Muscle of back (tissue), 13 donors: ENCODE measurements at places on chromosomes 1 and 21.

DNA sequence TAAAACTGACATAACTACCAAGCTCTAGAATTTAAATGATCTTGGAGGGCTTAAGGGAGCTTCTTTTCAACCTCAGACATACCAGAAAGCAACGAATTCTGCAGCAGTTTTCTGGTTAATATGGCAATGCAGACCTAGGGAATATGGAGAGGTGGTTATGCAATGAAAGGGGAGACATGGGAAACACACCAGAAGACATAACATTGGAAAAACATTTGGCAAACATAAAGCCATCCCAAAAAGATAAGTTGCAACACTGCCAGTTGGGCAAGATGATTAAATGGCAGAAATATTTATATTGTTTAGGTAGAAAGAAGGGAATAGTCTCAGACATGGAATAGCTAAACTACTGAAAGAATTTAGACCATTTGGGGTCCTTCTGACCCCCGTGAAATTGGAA is 104.5 kb downstream of the KCNJ6 start:
- no peak for DNase-seq

DNA sequence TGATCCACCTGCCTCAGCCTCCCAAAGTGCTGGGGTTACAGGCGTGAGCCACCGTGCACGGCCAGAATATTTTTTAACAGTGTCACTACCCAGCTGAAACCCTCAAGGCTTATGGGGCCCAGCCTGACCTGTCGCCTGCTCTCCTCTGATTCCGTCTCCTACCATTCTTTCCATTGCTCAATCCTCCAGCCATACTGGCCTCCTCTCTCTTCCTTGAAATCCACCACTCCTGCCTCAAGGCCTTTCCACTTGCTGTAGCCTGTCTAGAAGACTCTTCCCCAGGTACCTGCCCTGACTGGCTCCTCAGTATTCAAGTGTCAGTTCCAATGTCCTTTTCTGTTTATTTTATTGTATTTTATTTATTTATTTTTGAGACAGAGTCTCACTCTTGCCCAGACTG is 53.9 kb downstream of the YARS1 start:
- no peak for DNase-seq

DNA sequence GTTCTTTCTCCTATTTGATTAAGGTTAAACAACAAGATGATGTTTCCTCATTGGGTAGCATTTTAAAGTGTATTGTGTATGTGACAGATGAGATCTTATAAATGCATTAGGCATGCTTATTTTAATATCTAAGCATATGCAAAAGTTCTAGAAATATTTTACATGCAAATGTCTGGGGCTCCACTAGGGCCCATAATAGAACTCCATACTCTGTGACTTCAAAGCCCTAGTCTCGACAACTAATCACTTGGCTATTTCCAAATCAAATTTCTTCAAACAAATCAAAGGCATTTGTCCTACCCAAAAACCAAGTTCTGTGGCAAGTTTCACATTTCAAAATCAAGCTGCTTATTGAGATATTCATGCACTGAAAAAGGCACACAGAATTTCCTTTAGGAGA is 385.6 kb upstream of the ST6GALNAC5 start:
- no peak for DNase-seq

DNA sequence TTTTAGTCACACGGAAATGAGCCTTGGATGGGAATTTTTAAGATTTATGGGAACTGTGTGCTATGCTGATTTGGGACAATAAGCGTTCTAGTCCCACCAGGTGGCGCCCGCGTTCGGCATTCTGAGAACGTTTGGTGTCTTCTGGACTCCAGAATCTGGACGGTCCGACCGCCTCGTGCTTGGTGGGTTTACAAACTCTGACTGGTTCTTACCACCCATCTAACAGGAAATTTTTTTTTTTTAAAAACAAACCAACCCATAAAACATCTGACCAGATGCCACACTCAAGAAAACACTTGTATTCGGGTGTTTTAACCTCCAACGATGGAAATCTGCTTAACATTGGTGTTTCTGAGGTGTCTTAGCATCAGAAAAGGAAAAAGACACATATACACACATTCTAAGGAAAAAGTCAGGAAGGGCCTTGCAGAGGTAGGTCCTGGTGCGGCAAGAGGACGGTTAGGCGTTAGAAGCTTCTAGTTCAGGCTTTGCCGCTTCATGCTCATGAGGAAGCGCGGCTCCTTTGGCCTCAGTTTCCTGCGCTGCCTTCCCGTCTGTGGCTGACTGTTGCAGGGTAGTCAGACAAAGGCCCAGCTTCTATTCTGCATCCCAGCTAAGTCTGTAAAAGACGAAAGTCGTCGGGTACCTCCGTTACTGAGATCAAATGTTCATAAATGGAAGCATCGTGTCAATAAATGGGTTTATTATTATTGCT is 814 bp upstream of the DYRK3 start:
- DNase-seq, result peak; percentile 89

- no peak for DNase-seq
Observed at GRCh38 chr1:39380036-39380435, 111.4 kb upstream of the BMP8A start.

GRCh38 chr21:34800797-34801518 is 132.2 kb downstream of the CLIC6 start:
- DNase-seq, result peak; percentile 27

DNA sequence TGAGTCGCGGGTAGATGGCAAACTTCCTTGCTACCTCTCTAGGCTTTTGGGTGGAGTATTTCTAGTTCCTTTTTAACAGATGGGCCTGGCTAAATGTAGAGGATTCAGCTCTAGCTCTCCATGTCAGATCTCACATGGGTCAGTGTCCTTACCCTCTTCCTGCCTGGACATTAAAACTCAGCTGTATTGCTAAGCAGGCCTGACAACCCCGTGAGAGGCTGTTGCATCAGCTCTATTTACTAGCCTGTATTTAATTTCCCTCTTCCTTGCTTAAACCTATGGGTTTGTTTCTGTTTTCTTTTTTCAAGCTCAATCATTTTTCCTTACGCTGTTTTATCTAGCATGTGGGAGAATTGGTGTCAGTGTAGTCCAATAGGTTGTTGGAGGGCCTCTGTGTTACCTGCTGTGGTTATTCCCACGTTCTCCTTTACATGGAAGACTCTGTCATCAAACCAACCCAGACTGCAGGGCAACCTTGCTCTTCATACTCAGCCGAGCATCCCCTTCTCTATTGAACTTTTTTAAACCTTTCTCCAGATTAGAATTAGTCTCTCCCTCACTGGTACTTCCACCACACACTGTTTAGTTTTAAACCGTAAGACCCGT is 79.5 kb upstream of the BACH1 start:
- no peak for DNase-seq

DNA sequence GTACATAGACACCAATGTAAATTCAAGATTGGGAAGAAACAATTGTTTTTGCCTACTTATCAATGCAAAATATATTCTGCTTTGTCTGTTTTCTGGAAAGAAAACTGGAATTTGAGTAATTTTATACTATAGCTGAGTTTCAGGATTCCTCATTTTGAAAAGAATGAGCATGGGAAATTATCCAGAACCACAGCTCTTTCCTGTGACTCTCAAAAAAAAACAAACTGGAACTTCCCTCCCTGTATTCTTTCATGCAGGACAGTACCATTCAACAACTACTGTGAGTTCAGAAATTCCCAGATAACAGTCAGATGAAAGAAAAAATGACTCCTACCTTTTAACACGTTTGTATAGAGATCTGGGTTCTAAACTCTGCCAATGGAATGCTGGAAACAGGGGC is 372.4 kb downstream of the TGFB2 start:
- no peak for DNase-seq

- DNase-seq, result no peak
Observed at GRCh38 chr1:101060992-101061391, 35.4 kb upstream of the DPH5 start.

GRCh38 chr1:153795330-153795837 is 20.2 kb downstream of the SLC27A3 start:
- DNase-seq, result no peak

DNA sequence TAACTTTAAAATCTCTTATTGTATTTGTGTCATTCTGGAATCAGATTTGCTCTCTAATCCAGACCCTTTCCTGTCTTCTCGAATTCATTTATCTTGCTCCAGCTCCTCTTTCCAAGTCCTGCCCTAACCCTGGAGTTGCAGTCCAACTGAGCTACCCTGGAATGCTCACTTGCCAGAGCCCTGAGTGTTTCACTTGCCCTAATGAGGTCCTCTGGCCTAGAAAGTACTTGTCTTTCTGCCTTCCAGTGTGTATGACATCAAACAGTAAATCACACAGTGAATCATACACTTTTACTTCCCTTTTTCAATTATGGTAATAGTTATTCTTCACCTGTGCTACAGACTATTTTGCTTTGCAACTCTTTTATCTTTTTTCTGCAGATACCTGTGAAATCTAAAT is 96.9 kb downstream of the NEK7 start:
- DNase-seq, result no peak

DNA sequence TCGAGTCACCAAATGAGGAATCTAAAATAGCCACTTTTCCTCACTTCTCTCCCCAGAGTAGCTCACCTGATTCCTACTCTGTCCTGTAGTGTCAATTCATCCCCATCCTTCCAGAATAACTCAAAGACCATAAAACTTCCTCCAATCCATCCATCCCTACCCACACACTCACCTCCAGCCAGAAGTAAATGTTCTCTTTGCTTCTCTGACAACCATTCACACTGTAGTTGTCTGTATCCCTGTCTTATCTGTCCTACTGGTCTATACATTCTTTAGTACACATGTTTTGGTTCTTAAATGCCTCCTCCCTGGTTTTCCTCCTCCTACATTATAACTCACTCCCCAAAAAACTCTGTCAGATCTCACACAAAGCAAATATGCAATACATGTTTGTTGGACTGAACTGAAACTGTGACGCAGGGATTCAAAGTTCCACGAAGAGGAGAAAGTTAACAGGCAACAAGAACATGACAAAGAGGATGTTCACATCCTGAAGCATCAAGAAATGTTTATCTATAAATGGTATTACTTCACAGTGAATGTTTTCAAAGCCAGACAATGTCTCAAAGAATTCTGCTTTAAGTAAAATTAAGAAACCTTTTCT is 11.0 kb downstream of the TP53BP2 start:
- no peak for DNase-seq

GRCh38 chr1:12811409-12811784 is 19.8 kb downstream of the PRAMEF11 start:
- no peak for DNase-seq

DNA sequence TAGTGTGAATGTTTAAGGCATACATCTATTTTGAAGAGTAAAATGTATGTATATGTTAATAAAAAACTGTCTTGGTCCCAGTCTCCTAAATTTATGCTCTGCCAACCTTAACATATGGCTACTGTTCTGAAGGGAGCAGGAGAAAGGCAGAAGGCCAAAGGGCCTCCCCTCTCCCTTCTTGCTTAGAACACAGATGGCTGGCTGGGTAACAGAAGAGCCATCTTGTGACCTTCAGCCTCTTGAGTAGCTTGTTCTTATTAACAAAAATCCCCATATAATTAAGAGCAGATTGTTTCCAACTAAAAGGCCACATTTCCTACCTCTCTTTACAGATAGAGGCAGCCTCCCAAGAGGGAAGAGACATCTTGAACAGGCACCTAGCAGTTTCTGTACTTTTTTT is 36.1 kb downstream of the EPB41 start:
- no peak for DNase-seq

GRCh38 chr1:47479664-47480063 is 41.8 kb downstream of the FOXD2 start:
- DNase-seq, result no peak

DNA sequence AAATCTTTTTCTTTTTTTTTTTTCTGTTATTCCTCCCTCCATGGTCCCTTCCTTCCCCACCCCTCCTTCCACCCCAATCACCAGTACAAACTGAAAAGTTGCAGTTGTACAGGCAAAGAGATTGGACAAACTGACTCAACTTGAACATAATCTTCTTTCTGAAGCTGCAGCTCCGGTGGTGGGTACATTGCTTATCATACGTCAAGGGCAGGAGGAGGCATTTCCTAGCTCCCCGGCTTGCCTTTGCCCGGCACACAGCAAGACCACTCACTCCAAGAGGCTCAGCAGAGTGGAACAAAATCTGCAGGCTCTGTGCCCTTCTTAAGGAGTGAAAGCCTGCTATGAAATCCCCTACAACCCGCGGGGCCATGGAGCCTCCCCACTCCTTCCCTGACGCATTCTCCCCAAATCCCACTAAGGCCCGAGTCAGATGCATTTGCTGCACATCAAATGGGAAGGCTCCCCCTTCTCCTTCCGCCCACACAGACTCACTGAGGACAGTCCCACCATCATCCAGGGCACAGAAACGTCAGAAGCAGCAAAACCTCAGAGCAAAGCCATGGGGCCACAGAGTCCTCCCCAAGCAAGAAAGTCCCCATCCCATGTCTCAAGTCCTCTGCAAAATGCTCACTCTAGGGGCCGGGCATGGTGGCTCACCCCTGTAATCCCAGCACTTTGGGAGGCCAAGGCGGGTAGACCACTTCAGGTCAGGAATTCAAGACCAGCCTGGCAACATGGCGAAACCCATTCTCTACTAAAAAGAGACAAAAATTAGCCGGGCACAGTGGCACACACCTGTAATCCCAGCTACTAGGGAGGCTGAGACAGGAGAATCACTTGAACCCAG is 45.9 kb downstream of the SYF2 start:
- DNase-seq, result no peak

GRCh38 chr1:45260244-45260643 is 53.8 kb upstream of the ZSWIM5 start:
- DNase-seq, result no peak

GRCh38 chr1:25447547-25447946 is 16.9 kb downstream of the MACO1 start:
- no peak for DNase-seq

DNA sequence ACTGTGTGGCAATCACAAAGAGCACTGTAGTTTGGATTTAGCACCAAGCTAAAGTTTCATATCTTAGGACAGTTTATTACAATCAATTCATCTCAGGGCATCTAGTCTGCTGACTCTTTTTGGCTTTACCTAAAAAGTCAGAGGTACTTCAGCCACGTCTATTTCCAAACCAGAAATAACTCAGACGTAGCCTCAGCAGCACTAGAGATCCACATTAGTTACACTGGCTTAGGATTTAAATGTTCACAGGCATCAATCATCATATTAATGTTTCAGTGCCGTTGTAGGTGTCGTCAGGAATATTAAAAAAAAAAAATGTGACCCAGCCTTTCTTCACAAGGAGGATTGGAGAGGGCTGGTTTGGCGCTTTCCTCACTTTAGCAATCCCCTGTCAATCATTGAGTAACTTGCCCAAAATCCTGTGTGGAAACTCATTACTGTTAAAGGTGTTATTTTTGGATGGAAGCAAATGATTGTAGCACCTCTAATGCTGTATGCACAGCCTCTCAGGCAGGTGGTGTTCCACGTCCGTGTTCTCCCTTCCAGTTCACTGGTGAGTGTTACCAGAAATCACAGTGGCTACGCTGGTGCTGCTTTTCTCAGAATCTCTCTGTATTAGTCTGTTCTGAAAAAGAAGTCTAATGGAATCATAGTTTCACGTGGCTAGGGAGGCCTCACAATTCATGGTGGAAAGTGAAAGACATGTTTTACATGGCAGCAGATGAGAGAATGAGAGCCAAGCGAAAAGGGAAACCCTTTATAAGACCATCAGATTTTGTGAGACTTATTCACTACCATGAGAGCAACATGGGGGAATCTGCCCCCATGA is 45.4 kb downstream of the NEK7 start:
- DNase-seq, result no peak
